ENCODE measurements at places on chromosomes 13 and 19. TPM values are rescaled to one million over a fixed set of nuclear protein-coding genes. Genes with fewer than 3 reads are reported as not detected.

DNA sequence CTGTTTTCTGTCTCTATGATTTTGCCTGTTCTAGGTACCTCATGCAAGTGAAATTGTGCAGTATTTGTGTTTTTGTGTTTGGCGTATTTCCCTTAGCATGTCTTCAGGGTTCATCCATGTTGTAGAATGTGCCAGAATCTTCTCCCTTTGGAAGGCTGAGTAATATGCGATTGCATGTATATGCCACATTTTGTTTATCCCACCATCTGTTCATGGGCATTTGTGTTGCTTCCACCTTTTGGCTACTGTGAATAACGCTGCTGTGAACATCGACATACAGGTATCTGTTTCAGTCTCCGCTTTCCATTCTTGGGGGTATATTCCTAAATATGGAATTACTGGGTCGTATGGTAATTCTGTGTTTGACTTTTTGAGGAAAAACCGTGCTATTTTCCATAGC, 190.0 kb downstream of the ATP8A2 start:
- no peak for DNase-seq

ASPDH gene
- total RNA-seq = not detected

DNA sequence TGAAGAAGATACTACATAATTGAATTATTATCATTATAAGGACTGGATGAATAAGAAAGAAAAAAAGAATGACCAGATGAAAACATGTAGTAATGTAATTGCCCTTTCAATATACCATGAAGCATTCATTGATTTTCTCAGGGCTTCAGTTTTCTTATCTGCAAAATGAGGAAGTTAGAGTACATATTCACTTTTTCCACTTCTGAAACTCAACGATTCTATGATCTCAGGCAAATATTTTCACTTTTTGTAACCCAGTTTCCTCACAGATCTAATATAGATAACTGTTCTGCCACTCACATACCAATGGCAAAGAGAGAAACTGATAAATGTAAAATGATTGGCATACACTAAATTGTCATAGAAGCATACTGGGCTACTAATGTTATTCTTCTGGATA, 856.6 kb upstream of the KLHL1 start:
- no peak for DNase-seq

SRRM5 gene
- total RNA-seq = 0.16 TPM

- no peak for DNase-seq
These were observed 137.7 kb downstream of the COL4A1 start for GRCh38 chr13:110168999-110169933.

DNA sequence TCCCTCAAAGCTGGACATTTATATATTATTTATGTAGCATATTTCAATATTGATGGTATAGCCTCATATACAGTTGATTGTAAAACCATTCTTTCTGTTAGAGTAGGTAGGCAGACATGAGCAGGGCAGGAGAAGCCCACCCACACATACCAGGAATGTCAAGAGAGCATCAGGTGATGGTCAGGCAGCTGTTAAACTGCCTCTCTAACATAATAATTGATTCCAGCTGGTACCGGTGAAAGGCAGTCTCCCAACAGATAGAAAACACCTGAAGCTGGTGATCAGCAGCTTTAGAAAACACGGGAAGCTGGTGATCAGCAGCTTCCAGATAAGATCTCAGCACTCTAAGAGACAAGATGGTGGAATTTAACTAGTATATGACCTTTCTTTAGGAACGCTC, 132.9 kb downstream of the SLITRK6 start:
- no peak for DNase-seq

DNA sequence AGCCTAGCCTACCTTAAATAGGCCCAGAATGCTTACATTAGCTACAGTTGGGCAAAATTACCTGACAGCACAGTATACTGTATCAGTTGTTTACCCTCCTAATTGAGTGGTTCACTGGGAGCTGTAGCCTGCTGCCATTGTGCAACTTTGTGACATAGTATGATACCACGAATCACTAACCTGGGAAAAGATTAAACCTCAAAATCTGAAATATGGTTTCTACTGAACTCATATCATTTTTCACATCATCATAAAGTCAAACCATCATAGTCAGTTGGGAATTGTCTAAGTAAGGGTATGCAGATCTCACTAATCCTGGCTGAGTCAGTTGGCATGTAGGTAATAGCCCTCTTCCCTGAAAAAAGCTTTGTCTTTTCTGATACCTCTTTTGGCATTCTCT, 9.2 kb downstream of the PAN3 start:
- DNase-seq = no peak

DNA sequence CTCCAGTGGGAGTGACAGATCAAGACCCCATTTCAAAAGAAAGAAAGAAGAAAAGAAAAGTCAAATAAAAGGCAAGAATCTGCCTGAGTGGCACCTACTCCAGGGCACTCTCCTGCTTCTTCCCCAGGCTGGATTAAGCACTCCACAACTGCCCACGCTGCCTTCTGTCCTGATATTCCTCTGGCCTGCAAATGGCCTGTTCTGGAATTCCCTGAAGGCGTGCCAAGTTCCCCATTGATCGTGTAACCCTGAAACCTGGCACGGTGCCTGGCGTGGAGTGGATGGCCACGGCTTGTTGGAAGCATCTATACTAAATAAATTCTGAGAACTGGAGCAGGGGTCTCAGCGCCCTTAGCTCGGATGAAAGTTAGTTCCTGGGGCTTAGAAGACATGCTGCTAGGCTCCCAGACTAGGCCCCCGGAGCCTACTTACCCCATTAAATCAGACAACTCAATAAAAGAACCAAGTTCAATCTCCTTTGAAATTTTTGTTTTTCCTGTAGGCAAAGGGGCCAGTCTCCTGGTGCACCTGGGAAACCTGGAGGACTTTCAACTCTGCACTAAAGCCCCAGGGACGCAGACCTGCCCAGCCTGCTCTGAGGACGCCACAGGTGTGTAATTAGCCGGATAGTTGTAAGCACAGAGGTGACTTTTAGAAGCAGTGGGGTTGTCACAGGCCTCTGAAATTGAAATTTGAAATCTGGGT, 21.9 kb downstream of the ANKRD27 start:
- DNase-seq = no peak
